ENCODE measurements at places on chromosomes 1 and 21.

DNA sequence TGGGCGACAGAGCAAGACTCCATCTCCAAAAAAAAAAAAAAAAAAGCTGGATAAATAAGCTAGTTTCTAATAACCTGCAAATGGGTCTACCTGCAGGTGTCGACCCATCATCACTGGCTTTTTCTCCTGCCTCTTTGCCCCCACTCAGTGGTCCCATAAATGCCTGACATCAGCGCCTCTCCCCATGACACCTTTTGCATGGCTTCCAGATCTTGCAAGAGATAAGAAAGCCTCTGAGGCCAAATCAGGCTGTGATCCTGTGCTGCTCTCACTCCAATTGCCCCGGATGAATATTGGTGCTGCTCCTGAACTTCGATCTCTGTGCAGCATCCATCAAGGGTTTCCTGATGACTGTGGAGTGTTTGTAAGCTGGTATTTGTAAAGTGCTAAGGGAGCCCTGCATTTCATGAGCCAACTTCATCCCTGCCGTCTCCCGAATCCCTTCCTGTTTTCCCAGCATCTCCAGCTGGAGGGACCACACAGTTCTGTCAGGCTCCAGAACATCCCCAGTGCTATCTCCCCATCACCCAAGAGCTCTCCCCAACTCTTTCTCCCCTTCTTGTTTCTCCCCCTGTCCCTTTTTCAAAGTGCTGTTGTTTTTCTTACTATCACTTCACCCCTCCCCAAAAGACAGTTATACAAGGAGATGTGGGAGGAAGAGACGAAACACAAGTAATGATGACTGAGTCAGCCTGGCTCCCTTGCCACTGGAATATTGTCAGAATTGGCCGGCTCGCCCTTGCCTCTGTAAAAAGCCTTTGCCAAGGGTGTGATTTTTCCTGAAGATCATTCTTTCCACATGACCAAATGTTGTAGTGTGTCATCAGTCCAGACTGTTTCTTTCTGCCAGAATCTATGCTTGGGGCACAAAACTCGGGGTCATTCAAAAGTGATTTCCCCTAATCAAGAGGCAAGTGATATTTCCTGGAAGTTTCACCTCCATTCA is 2.8 kb upstream of the EFHD2 start:
- DNase-seq: no peak

DNA sequence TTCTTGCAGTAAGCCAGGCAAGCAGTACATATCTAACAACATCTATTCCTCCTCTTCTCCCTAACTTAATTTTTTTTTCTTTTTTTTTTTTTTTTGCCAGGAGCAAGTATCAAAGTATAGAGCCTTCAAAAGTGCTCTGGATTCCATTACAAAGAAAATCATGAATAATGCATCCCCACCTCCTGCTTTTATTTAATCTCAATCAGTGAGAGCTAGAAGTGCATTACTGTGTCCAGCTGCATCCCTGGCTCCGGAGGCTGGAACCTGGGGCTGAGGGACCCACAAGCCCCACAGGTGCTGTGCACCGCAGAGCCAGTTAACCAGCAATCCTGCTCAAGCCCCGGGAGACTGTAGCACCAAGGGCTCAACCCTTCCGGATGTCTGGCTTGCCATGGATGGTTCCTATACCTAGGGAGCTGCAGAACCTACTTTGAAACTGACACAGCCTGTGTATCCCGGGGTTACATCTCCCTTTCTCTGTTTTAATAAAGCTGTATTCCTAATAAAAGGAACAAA is 455.9 kb upstream of the RUNX1 start:
- no peak for DNase-seq

GRCh38 chr1:12617511-12617900 is 504 bp downstream of the DHRS3 start:
- DNase-seq: peak; percentile 56

- DNase-seq: no peak
Measured at GRCh38 chr1:98975810-98976209, 28.9 kb downstream of the PLPPR5 start.

DNA sequence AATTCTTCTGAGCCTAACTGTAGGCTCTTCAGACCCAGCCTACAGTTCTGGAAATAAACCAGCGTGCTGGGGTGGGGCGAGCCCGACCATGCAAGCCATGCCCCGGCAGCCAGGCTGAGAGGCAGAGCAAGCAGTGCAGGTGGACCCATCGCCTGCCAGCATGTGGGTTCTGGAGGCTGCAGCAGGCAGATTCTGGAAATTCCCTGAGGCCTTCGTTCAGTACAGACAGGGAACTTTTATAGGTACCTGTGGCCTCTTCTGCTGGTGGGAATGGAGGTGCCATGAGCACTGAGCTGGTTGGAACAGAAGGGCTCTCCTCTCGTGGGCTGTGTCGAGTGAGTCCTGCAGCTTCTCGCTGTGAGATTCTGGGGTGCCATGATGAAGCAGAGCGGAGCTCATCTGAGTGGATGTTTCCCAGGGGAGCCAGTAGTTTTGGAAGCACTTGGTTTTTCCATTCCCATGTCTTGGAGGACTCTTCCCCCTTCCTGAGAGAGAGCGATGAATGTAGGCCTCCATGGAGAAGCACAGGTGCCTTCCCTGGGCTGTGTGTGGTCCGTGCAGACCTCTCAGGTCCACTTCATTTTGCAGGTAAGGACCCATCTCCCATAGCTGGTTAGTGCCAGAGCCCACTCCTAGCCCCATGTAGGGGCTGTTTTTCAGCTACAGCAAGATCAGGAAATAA is 94.1 kb downstream of the PCBP3 start:
- no peak for DNase-seq

DNA sequence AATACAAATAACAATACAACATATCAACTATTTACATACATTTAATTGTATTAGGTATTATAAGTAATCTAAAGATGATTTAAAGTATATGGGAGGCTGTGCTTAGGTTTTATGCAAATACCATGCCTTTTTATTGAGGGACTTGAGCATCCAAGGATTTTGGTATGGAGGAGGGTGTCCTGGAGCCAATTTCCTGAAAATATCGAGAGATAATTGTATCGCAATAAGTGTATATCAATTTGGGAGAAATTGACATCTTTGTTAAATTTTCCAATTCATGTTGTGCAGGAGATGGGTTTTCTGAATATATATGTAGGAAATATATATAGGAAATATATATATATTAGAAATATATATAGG is 63.5 kb downstream of the ATP1A1 start:
- DNase-seq: no peak

DNA sequence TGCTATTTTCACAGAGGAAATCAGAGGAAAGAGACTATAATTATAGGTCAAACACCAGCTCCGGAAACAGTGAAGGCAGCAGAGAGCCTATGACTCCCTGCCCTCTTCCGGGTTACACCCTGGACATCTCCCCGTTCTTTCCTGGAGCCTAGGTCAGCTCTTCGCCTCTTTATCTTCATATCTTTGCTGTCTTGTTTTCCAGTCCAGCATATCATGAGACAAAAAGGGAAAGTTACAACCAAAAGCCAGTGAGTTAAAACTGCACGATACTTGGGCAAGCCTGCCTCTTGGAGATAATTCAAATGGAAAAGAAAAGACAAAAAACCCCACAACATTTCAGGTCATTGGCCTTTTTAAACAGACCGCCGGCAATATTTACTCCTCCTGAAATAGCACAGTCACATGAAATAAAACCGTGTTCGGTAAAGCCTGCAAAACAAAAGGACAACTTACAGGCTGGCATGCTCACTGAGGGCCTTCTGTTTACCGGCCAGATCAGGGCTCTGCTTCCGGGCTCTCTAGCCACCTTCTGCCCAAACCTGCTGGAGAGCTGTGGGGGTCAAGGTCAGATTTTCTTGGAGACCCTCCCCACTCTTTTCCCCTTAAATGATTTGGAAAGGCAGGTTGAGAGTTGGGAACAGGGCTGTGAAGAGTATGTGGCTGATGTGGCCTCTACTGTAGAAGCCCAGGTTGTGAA is 42.8 kb upstream of the PPP2R5A start:
- no peak for DNase-seq

DNA sequence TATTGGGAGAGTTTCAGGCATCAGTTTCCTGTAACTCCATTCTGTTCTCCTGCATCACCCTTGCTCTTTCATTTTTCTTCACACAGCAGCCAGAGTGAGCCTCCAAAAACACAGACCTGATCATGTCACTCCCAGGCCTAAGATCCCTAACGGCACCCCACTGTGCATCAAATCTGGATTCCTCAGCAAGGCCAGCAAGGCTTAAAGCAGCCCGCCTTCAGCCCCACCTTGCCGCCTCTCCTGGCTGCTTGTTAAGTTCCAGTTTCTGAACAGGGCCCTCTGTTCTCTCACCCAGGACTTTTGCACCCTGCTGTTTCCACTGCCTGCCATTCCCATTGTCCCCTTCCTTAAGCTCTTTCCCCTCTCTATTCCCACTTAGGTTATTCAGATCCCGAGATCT is 29.3 kb downstream of the C1orf116 start:
- no peak for DNase-seq

- DNase-seq: no peak
Measured at GRCh38 chr1:67314696-67315095, 7.0 kb downstream of the IL12RB2 start.

GRCh38 chr1:181718034-181718433 is 234.7 kb downstream of the CACNA1E start:
- no peak for DNase-seq

- no peak for DNase-seq
Measured at GRCh38 chr1:14220811-14221210, 377.7 kb upstream of the KAZN start.

DNA sequence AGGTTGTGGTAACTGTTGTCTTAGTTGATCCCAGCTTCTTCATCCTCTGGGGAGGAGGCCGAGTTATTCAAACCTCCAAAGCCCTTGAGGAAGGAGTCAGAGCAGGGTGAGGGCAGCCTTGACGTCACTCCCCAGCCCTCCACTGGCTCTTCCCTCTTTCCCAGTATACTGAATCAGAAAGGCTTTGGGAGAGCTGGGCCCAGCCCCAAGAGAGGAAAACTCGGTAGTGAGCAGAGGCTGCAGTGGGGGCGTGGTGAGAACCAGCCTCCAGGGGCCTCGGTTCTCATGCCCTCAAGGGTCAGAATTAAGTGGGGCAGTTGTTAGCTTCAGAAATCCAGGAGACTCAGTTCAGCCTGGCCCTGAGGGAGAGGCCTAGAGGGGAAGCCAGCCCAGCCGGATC is 1.8 kb upstream of the GJA4 start:
- no peak for DNase-seq

DNA sequence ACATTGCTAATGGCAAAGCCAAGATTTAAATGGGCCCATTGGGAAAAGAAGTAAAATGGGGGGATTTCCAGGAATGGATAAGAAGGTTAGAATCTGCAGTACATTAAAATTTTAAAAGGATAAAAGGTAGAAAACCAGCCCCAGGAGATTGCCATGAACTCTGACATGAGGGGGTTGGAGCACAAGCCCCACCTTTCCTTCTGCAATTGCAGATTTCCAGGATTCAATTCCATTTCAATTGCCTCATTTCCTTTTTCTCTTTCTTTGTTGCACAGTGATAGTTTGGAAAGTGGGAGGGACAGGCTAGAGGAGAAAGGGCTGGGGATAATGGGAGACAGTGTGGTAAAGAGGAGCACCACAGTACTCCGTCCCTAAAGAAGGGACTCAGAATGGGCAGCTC is 238.5 kb upstream of the RAB4A start:
- no peak for DNase-seq

DNA sequence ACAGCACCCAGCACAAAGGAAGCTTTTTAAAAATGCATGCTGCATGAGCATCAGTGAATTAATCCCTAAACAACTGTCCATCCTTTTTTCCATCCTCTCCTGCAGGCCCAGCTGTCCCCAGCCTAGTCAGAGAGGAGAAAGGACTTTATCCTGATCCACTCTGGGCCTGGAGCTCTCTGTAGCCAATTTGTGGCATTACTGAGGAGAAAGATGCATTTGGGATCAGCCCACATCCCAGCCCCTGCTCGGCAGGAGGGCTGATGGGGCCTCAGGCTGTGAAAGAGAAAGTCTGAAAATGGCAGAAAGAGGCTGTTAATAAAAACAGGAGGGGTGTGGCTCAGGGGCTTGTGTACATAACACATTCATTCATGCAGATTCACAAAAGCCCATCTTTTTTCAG is 37.5 kb upstream of the ATP2B4 start:
- no peak for DNase-seq

DNA sequence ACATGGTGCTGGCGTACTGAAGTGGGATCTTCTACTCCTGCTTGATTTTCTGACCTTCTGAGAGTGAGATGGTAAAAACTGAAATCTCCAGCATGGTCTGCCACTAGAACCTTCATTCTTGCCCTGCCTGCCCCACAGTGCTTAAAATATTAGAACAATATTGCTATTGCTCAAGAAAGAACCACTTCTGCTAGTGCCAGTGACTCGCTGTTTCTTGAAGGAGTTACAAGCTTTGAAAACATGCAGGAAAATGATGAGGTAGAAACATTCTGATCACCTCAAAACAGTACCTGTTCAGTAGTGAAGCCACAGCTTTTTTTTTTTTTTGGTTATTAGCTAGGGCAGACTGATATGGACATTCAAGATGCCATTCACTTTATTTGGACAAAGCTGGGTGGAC is 95.3 kb downstream of the BACH1 start:
- no peak for DNase-seq

- no peak for DNase-seq
Measured at GRCh38 chr21:41371685-41372030, 9.8 kb downstream of the MX2 start.

GRCh38 chr1:27618341-27619082 is 14.6 kb upstream of the AHDC1 start:
- DNase-seq: no peak

DNA sequence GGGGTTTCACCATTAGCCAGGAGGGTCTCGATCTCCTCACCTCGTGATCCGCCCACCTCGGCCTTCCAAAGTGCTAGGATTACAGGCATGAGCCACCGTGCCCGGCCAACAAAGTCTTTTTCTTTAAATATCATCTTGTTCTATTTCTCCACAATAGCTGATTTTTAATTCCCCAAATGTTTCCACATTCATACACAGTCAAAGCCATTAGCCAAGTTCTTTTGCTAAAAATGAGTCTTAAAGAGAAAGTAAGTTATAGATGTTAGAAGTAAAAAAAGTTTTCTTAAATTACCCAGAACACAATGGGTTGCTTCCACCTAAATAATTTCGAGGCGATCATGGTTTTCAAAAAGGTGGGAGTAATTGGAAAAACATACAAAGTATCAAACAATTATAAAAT is 30.6 kb downstream of the C2CD2 start:
- no peak for DNase-seq

DNA sequence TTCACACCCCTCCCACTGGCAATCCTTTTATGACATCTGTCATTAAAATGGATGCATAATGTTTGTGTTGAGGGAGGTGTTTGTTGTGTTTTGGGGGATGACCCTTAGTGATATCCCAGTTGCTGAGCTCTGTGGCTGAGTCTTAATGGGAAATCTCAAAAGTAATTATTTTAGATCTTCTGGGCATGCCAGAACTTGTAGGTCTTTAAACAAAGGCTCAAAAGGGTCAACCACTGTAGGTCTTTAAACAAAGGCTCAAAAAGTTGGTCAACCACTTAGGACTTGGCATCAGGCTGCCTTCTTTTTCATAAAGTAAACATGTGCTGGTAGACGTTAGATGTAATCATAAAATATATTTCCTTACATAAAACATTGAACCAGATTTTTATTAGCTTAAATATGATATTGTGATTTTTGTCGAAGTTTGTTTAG is 78.0 kb downstream of the CDC14A start:
- DNase-seq: no peak

GRCh38 chr1:9654051-9654833 is 2.7 kb downstream of the PIK3CD start:
- DNase-seq: peak; percentile 51

Data from activated naive CD8-positive, alpha-beta T cell treated with anti-CD3 and anti-CD28 coated beads for 36 hours (primary cell).